ENCODE measurements at places on chromosomes 6 and 20. TPM values are rescaled to one million over a fixed set of nuclear protein-coding genes. Genes with fewer than 3 reads are reported as not detected.

DNA sequence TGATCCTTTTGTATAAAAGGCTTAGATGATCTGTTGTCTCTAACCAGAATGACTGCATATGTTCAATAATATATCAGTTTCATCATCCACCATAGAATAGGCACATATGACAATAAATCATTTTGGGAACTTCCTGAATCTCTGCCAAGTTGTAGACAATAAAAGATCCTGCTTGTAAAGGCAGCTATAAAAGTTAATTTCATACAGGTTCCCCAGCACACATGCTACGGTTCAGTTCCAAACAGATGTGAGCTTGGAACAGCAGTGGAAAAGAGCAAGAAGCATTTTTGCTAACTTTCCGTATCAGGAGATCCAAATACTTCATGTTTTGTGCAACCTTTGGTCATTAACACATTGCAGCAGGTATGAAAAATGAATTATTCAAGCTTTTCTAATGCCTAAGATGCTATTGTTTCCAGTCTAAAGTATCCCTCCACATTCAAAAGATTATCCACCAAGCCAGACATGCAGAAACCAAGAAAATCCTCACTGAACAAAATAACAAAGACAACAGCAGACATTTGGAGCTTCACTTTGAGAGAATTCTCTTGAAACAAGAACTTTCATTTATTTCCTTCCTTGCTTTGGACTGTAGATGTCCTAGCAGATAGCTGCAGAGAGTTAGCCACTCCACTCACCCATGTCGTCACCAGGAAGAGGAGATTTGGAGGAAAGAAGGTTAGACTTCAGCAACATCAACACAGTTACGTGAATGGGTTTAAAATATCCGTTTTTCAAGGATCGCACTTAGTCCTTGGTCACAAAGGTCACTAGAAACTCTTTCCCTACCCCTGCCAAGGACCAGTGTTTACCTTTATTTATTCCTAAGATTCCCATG lies 453.5 kb upstream of the JARID2 start:
- no peak for DNase-seq

- DNase-seq, result no peak
Observed at GRCh38 chr6:146211646-146212045, 182.8 kb downstream of the GRM1 start.

- no peak for DNase-seq
Observed at GRCh38 chr6:49855221-49855620, 11.1 kb downstream of the CRISP1 start.

DNA sequence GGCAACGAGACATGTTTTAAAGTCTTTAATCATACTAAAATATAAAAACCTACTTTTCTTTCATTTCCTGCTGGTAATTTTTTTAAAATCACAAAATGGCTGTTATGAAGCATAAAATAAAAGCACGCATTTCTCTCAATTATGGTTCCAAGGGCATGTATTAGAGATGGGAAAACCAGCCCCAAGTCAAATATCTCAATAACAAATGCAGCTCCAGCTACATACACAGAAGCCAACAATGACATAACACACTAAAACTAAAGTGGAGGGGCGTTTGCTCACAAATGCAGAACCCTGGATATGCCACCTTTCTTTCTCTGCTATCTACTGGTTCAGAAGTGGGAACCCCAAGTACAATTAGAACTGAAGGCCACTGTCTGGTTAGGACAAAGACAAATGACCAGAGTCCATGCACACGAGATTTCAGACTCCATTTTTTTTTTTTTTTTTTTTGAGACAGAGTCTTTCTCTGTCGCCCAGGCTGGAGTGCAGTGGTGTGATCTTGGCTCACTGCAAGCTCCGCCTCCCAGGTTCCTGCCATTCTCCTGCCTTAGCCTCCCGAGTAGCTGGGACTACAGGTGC lies 27.8 kb downstream of the EZR start:
- DNase-seq, result no peak

- no peak for DNase-seq
Observed at GRCh38 chr6:158645064-158646022, 800 bp upstream of the DYNLT1 start.

DNA sequence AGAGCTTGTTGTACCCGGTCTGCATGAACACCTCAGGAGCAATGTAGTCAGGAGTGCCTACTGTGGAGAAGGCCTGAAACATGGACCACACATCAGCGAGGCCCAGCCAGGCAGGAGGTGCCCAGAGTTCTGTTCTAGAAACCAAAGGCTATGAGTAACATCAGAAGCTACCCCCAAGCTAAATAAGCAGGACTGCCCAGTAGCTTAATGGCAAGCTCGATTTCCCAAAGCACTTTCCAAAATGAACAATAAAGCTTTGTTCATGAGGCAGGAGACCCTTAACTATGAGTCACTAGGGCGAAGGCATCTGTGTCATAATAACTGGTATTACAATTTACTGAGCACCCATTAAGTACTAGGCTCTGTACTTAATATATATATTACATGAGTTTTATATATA lies 47.4 kb downstream of the STK38 start:
- DNase-seq, result no peak

- DNase-seq, result no peak
Observed at GRCh38 chr6:124888581-124889371, 73.5 kb upstream of the RNF217 start.

DNA sequence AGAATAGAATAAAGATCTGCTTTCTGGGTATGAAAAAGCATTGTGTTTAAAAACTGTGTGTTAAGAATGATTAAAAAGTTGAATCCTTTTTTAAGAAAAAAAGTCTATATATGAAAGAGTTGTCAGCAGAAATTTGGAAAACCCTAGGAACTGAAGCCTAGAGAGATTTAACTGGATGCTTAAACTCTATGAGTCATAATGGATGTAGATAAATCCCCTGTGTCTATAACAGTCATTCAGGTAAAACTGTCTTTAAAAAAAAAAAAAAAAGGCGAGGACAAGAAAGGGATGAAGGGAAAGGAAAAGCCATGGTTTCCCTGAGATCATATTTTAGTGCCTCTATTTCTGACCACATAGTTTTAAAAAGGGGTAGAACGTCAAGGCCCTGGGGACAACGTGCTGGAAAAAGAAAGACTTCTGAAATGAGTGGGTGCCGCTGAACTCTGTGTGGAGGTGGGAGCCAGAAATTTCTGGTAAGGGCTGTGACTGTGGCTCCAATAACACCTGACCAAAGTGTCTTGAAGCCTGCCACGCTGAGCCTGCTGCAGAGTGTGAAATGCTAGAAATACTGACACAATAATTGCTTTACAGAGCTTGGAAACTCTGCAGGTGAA lies 302.6 kb upstream of the ARID1B start:
- DNase-seq, result no peak

GRCh38 chr6:15945593-15946159 lies 183.2 kb upstream of the MYLIP start:
- DNase-seq, result no peak

DNA sequence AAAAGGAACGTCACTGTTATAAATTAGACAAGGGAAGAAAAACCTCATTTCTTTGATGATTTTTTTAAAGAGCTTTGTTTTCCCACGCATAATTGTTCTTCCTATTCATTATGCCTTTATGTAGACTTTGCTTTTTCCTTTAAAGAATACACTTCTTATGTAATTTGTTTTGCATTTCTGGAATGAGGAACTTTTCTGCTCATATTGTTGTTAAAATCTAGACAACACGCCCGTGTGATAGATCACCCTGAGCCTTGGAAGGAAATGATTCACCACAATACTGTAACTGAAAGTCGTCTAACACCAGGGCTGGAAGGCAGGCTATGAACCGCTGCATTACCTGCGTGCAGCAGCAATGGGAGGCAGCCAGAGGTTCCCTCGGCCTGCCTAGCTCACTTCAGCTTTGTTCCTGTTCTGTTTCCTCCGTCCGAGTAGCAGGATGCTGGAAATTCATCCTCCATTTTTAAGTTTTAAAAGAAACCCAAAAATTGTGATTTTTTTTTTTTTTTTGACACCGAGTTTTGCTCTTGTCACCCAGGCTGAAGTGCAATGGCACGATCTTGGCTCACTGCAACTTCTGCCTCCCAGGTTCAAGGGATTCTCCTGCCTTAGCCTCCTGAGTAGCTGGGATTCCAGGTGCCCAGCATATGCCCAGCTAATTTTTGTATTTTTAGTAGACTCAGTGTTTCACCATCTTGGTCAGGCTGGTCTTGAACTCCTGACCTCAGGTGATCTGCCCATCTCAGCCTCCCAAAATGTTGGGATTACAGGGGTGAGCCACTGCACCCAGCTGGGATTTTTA lies 49.6 kb upstream of the ZNF217 start:
- DNase-seq, result peak; percentile 49

- DNase-seq, result peak; percentile 75
Observed at GRCh38 chr6:161242779-161243693, 30.8 kb downstream of the AGPAT4 start.

Gene SAMD5
- total RNA-seq, result not detected

Gene STMND1
- total RNA-seq, result not detected

Gene MYB
- total RNA-seq, result 17.1 TPM

Gene TPBG
- 0.25 TPM for total RNA-seq

Gene PROCR
- 0.28 TPM for total RNA-seq

Gene KCNK16
- not detected for total RNA-seq

Gene ADGRG6
- 0.89 TPM for total RNA-seq

Gene BMP7
- total RNA-seq, result not detected

Gene LPIN3
- 0.46 TPM for total RNA-seq

Data from T-cell (primary cell).